ENCODE measurements at places on chromosomes 12 and 14.

GRCh38 chr12:114817571-114818425, 133.8 kb upstream of the TBX3 start:
- no peak for DNase-seq

GRCh38 chr12:49893753-49894750, 9.6 kb downstream of the FAIM2 start:
- no peak for DNase-seq

GRCh38 chr14:69593018-69593677, 18.2 kb upstream of the SUSD6 start:
- no peak for DNase-seq

GRCh38 chr12:15131431-15131830, 89.8 kb downstream of the RERG start:
- DNase-seq: no peak

GRCh38 chr12:104460973-104461698, 4.4 kb downstream of the CHST11 start:
- peak; percentile 34 for DNase-seq

- DNase-seq: no peak
These were observed 11.8 kb downstream of the COPS7A start for GRCh38 chr12:6735448-6736191.

- no peak for DNase-seq
These were observed 11.2 kb downstream of the PPP1CC start for GRCh38 chr12:110731479-110731878.

Measured in CD8-positive, alpha-beta T cell (primary cell).